ENCODE measurements at places on chromosomes 11 and 22.

DNA sequence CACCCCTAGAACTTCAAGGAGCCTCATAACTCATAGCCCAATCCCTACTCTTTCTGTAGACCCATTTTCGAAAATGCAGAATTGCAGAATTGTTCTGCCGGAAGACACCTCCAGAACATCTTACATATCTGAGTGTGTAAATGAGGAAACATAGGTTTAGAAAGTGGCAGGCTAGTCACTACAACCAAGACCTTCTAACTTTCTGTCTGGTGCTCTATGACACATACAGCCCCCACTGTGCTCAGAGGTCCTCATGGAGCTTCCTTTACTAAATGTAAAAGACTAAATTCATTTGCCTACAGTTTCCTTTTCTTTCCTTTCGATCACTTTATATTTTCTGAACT is 132.1 kb upstream of the DDI1 start:
- no peak for DNase-seq

DNA sequence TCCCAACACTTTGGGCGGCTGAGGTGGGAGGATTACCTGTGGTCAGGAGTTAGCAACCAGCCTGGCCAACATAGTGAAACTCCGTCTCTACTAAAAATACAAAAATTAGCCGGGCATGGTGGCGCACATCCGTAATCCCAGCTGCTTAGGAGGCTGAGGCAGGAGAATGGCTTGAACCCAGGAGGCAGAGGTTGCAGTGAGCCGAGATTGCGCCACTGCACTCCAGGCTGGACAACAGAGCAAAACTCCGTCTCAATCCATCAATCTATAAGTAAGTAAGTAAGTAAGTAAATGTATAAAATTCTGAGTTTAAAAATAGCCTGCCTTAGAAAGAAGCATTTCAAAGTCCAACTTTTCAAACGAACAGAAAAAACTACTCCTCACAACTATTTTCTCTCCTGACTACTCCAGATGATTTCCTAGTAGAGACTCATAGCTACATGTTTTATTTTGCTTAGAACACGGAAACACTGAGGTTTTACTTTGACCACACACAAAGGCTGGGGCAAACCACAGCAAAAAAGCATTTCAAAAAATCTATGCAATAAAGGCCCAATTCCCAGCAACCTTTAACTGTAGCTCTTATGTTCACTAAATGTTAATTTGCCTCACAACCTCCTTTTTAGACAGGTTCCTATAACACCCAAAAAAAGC is 16.3 kb downstream of the SPTY2D1 start:
- peak; percentile 47 for DNase-seq

- DNase-seq = peak; percentile 92
Observed at GRCh38 chr11:122140500-122140899, 24.5 kb upstream of the BLID start.

DNA sequence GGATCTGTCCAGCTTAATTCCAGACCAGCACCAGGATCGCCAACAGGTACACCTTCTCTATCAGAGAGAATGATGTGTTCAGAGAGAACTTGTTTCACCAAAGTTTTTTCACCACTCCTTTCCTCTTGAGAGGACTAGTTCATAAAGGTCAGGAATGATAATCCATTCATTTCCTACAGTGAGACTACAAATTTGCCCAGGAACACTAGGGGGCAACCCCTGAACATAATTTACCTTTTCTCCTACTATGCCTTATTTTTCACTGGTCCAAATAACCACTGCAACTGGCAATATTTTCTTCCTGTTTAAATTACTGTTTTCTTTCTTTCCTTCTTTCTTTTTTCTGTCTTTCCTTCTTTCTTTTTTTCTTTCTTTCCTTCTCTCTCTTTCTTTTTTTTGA is 22.5 kb downstream of the CAVIN3 start:
- peak; percentile 32 for DNase-seq

DNA sequence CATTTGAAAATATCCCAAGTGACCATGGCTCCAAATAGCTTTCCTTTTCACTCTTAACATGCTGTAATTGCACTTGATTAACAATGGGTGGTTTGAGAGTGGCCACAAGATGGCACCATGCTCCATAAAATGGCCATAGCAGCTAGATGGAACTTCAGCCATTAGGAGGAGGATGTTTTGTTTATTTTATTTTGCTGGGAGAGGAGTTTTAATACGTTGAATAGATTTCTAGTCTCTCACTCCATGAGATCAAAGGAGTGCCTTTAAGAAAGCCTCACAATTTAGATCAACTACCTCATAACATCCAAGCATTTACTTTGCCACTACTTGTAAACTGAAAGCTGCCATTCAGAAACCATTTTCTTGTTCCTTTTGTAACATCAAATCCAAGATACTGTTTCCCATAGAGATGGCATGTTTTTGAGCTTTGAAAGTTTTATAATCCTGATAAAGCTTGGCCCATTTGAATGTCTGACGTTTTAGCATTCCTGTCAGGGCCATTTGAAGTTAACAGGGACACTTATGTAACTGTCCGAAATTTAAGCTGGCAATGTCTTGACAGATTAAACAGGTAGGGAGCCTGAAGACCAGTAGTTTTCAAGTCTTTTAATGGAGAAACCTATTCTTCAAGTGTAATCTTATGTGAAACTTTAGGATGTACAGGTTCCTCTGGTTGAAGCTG is 4.7 kb downstream of the FEN1 start:
- peak; percentile 87 for DNase-seq

GRCh38 chr11:19954899-19955298 is 205.4 kb downstream of the DBX1 start:
- DNase-seq = peak; percentile 33

DNA sequence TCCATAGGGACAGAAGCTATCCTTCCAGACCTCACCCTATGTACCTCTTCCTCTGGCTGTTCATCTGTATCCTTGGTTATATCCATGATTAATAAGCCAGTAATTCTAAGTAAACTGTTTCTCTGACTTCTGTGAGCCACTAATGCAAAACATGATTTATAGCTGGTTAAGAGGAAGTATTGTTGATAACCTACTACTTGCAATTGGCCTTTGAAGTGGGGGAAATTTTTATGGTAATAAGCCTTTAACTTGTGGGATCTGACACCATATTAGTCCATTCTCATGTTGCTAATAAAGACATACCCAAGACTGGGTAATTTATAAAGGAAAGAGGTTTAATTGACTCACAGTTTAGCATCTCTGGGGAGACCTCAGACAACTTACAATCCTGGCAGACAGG is 21.9 kb downstream of the CASP12 start:
- DNase-seq = no peak

DNA sequence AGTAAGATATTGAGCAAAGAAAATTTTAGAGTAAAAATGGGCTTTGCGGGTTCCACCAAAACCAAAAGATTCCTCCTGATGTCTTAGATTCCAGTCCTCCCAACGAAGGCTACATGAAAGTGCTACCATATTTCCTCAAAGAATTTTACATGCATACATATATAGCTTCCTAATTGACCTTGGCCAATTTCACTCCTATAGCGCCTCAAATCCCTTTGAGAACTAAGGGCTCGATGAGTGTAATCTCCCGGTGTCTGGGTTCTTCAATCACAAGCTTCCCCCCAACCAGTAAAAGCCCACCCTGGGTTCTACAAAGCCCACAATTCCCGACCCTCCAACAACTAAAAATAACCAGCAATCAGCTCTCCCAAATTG is 1.2 kb downstream of the SIK3 start:
- DNase-seq = no peak

GRCh38 chr11:125108469-125108868 is 3.0 kb downstream of the TMEM218 start:
- DNase-seq = peak; percentile 36

GRCh38 chr11:11281626-11282025 is 71.4 kb downstream of the CSNK2A3 start:
- DNase-seq = no peak

DNA sequence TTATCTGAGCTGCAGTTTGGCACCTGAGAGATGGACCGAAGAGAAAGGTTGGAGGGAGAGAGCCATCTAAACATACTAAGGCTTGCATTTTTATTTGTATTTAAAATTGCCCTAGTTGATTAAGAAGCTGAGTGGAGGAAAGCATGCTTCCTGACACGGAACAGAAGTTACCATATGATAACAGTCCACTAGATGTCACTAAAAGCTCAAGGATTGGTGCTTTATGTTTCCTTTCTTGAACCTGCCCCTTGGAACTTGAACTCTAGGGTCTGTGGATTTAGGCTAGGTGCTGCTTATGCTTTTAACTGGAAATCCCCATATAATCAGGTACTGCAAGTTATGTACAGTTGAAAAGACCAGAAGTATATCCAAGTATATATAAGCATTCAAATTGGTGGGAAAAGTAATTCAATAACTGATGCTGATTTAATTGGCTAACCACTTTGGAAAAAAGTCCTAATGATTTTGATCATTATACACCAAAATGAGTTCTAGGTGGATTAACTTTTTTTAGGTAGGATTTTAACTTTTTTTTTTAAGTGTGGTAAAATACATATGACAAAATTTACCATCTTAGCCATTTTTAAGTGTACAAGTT is 9.5 kb downstream of the RBMXL2 start:
- peak; percentile 51 for DNase-seq

DNA sequence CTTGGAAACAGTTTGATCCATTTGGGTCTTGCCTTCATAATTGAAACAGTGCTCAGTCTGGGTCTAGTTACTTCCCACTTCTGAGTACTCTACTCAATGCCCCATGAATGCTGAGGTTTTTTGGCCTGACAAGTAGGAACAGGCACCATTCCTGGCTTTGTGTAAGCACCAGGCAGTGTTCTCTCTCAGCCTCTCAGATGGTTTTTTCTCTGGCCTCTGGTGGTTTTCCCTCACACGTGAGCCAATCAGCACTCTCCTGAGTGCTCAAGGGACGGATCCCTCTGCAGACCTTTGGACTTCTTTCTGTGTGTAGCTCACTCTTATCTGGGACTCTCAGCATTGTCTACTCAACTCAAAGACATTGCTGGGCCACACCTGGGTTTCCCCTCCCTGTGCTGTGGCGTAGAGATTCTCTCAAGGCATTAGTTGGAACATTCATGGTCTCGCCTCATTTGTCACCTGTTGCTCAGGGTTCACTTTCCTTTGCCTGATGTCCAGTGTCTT is 21.3 kb downstream of the SIK2 start:
- no peak for DNase-seq

GRCh38 chr11:65917077-65917433 is 1.8 kb downstream of the C11orf68 start:
- DNase-seq = no peak

GRCh38 chr11:128579798-128580504 is 7.4 kb downstream of the ETS1 start:
- DNase-seq = peak; percentile 37

DNA sequence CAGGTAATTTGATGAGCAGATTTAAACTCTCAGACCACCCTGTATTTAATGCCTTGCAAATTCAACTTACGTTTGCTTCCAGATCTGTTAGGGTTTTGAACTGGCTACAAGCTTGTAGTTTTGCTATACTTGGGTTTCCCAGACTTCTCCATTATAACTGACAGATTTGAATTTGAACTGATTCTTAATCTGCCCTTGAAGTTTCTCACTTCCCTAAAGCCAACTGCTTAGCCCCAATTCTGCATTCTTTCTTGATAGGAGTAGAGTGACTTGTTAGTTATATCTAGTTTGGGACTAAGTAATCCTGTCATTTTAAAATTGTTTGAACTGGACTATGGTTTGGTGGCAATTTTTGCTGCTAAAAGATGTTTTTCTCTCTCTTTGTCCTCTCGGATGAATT is 9.7 kb downstream of the LAYN start:
- no peak for DNase-seq

DNA sequence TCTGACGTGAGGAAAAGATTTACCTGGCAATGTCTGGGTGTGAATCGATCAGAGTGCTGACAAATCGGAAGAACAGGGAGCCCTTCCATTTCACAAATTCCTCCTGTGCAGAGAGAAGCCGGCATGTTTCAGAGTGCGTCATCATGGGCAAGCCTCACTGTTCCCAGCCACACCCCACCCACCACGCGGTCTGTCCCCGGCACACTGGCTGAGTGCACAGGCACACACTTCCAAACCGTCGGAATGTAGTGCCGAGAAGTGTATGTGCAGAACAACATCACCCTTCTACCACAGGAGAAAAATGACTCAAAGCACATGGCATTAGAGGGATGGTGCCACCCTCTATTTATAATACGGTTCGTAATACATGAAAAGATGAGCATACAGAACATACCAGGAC is 47.5 kb downstream of the NCAPD3 start:
- no peak for DNase-seq

GRCh38 chr11:91086028-91086427 is 863.2 kb upstream of the CHORDC1 start:
- no peak for DNase-seq

DNA sequence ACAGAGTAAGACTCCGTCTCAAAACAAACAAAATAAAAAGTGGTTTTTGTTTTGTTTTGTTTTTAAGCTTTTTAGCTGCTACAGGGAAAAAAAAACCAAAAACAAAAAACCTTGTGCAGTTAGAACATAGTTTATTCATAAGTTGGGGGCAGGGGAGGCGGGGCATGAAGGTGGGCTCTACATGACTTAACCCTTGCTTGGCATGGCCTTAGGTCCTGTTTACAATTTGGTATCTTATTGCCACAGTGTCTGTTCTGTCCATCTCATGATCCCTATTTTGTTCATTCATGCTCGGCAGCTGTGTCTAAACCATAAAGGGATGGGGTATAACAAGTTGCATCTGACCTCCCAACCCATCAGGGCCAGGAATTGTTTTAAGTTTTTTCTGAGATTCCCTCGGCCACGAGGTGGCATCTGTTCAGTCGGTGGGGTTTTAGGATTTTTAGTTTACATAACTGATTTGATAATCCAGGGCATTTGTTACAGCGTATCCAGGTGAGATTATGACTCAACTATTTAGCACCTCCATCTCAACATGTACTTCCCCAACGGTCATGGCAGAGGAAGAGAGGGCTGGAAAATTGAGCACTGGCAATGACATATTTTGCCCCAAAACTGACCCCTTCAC is 6.9 kb downstream of the AP5B1 start:
- no peak for DNase-seq

DNA sequence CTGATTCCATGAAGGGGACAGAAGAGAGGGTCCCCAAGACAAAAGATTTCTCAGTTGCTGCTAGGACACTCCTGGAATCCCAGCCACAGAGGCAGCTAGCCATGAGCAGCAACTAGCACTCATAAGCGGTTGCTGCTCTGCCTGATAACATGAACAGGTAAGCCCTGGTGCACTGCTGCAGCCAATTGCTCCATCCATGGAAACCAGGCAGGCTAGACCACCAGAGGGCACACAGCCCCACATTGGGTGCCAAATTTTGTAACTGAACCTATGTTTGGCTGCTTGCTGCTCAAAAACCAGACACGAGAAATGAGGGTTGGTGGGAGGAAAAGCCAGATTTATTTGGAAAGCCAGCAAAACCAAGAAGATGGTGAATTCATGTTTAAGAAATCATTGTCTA is 21.9 kb upstream of the QSER1 start:
- DNase-seq = no peak

GRCh38 chr11:45368697-45369096 is 82.6 kb upstream of the SYT13 start:
- no peak for DNase-seq

Data from EH (cell line).